ENCODE measurements at places on chromosomes 2 and 18. TPM values are rescaled to one million over a fixed set of nuclear protein-coding genes. Genes with fewer than 3 reads are reported as not detected.
A peak's percentile ranks its signal among the peaks of the same experiment; 100 is the strongest.

DNA sequence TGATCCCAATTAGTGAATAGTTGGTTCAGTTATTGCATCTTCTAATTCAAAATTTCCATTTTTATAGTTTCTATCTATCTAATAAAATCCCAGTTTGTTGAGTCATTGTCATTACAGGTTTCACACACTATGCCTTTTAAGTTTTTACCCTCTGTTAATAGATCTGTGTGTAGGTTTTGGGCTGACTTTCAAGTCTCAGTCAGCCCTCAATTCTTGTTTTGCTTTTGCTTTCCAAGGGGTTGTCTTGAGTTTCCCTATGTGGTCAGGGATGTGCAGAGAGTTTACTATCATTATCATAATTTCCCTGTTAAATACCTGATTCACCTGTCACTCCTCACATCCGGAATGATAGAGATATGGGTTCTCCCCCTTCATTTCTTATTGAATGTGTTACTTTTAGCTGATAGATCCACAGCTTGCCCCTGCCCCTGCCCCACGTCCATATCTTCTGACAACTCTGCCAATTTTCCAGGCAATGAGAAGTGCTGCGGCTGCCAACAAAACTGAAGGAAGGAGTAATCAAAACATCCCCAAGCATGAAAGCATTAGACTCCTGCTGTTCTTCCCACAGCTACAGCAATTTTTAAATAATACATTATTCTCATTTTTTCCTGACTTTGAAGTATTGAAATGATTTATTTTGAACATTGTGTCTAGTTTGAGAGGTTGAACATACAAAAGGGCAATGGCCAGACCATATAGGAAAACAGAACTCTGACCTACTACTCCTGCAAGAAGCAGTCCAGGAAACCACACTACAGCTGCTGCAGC lies 1064.8 kb downstream of the SUCLG1 start:
- DNase-seq: no peak

DNA sequence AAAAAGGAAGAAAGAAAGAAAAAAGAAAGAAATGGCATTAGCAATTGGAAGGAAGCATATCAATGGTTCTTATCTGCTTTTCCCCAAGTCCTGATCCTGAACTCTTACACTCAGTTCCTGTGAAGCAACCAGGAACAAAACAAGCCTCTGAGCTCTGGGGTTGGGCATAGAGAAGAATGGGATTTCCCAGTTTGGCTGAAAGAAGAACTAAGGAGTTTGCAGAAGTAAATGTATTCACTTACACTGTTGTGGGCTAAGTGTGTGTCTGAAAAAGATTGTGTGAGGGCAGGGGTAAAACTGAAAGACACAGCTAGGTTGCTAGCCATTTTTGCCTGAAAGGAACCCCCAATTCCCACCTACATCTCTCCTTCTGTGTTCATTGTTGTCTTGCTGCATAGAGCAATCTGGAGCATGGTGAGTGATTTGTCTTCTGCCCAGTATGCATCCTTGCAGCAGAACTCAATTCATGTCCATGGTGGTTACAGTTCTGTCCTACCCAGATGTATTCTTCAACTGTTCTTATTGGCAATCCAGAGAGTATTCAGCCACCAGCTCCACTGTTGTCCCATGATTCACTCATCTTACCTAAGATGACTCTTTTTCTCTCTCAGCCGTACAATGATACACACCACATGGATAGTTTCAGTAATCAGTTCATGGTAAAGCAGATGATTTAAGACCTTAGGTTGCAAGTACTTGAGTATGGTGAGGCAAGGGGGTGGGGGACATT lies 348.7 kb downstream of the ARHGAP15 start:
- DNase-seq: no peak

GRCh38 chr2:214377286-214377624 lies 33.6 kb upstream of the VWC2L start:
- peak; percentile 68 for DNase-seq

PKDCC gene
- 1.9 TPM for total RNA-seq

MYL1 gene
- total RNA-seq: not detected

ADAM23 gene
- 0.22 TPM for total RNA-seq

- DNase-seq: peak; percentile 5
Measured at GRCh38 chr18:51009072-51009471, 20.9 kb upstream of the SMAD4 start.

GRCh38 chr2:50556502-50556901 lies 475.4 kb downstream of the NRXN1 start:
- no peak for DNase-seq

RGPD4 gene
- not detected for total RNA-seq

- DNase-seq: no peak
Measured at GRCh38 chr18:75491361-75491760, 63.9 kb upstream of the SMIM21 start.

Data from PC-3 (cell line).